ENCODE measurements at places on chromosomes 1 and 21. TPM values are rescaled to one million over a fixed set of nuclear protein-coding genes. Genes with fewer than 3 reads are reported as not detected.

DNA sequence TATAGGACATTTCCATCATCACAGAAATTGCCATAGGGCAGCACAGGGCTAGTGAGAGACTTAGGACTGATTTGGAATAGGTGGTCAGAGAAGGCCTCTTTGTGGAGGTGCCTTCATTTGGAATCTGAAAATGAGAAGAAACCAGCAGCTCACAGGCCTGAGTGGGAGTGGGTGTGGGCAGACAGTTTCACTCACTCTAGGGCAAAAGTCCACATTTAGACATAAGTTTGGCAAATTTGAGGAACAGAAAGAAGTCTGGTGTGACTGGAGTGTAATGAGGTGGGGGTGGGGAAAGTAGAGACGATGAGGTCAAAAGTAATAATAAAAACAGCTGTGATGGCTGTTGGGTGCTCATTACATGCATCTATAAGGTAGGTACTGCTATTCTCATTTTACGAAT, 22.4 kb upstream of the BCAR3 start:
- DNase-seq: no peak

DNA sequence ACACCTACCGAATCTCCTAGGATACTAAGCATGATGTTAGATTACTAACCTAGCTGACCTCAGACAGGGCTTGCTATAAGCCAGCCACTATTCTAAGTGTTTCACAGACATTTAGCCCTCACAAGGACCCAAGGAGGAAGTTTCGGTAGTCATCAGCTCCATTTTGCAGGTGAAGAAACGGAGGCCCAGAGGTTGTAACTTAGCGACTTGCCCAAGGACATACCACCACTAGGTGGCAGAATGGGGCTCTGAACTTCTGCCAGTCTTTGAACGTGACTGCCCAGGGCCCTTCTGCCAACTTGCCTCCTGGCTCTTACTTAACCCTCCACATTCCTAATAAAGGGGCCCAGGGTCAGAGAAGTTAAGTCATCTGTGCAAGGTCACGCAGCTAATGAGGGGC, 283.5 kb downstream of the C1orf94 start:
- DNase-seq: peak; percentile 33

Gene TMEM39B
- total RNA-seq: 18.4 TPM

- no peak for DNase-seq
These were observed 62.8 kb downstream of the ZFYVE9 start for GRCh38 chr1:52204696-52205095.

- DNase-seq: no peak
These were observed 5.8 kb upstream of the CD1C start for GRCh38 chr1:158283965-158284364.

- DNase-seq: no peak
These were observed 51.7 kb downstream of the STUM start for GRCh38 chr1:226600254-226600653.
